Progenitor cell of endocrine pancreas (in vitro differentiated cells): ENCODE measurements at places on chromosomes 2 and 18.

DNA sequence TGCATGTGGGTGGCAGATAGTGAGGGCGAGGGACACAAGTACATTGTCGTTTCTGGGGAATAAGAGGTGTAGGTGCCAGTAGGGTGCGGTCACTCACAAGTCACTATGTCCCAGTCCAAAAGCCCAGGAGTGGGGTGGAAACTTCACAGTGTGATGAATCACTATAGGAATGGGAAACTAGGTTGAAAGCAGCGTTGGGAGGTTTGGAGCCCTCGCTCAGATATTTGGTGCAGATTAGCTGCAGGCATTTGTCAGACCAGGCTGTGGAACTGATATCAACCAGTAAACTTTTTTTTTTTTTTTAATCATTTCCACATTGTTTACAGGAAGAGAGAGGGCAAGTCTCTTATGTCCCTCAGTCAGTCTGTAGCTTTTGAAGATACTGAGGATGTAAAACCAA is 121.8 kb downstream of the CERS6 start:
- no peak for DNase-seq

DNA sequence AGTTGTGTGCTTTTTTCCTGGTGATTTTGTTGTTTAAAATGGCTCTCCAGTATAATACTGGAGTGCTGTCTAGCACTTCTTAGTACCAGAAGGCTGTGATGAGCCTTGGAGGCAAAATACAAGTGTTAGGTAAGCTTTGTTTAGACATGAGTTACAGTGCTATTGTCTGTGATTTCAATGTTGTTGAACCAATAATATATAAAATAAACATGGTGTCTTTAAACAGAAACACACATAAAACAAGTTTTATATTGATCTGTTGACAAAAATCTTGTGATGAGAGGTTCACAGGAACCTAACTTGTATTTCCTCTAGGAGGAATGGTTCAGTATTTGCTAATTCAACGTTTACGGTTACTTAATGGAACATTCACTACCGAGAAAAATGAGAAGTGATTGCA is 5.0 kb upstream of the FAM171B start:
- no peak for DNase-seq

DNA sequence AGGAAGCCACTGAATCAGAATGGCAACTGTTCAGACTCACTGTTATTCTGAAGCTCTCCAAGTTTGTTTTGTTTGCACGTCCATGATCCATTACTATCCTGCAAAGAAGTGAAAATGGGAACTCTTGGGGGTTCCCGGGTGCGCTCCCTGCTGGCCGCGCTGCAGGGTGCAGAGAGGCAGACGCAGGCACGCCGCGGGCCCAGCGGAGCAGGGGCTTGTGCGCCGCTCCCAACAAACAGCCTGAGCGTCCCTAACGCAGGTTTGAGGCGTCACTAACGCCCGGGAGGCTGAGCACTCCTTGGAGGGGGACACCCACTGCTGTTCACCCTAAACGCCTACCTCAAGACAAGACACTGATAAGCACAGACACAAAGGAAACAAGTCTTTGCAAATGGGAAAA is 14.3 kb upstream of the PIEZO2 start:
- DNase-seq, result no peak

GRCh38 chr18:36729197-36729596 is 99.6 kb downstream of the TPGS2 start:
- no peak for DNase-seq

DNA sequence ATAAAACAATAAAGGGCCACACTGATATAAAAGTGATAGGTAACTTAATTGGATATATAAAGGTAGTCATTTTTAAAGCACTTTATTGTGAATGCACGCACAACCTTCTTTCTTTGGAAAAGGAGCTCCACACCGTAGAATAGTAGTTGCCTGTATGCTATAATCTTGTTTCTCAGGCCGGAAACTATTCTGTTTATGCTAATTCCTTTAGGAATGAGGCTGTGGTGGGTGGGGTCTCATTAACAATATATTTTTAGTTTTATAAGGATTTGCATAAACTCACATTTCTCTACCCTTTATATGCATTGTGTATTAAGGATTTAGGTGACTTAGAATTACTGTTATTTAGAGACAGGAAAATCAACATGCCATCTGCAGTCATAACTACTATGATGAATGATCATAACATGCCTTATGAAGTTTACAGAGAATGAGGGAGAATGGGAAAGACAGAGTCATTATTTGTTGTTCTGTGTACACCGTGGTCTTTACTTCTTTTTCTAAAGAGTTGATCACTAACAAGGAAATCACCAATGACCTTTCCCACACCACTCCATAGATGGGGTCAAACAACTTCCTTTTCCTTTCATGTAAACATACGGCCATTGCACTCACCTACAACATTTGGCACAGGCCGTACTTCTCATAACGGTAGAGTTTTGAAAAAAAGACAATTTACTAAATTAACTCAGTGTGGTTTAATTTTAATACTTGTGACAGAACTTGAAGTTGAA is 84.5 kb downstream of the PIEZO2 start:
- DNase-seq, result no peak

DNA sequence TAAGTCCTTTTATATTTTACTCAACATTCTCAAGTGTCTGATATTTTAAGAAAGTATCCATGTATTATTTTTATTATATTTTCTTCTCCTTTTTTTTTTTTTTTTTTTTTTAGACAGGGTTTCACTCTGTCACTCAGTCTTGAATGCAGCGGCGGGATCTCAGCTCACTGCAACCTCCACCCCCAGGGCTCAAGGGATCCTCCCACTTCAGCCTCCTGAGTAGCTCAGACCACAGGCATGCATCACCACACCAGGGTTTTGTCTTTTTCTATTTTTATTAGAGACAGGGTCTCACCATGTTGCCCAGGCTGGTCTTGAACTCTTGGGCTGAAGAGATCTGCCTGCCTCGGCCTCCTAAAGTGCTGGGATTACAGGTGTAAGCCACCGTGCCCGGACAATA is 212.1 kb downstream of the TCF4 start:
- DNase-seq, result no peak

DNA sequence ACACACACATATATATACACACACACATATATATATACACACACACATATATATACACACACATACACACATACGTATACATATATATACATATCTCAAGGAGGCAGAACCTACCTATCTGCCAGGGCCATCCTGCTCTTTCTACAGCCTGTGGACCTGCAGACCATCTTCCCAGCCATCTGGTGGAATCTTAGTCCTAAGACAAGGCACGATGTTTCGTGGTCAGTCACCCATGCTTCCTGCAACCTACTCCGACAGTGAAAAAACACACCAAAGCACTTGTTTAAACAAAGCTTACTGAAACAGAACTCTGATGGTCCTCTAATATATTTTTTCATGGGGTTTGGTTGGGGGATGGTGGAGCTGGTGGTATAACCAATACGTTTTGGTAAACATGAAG is 164.2 kb upstream of the ZNF521 start:
- no peak for DNase-seq

DNA sequence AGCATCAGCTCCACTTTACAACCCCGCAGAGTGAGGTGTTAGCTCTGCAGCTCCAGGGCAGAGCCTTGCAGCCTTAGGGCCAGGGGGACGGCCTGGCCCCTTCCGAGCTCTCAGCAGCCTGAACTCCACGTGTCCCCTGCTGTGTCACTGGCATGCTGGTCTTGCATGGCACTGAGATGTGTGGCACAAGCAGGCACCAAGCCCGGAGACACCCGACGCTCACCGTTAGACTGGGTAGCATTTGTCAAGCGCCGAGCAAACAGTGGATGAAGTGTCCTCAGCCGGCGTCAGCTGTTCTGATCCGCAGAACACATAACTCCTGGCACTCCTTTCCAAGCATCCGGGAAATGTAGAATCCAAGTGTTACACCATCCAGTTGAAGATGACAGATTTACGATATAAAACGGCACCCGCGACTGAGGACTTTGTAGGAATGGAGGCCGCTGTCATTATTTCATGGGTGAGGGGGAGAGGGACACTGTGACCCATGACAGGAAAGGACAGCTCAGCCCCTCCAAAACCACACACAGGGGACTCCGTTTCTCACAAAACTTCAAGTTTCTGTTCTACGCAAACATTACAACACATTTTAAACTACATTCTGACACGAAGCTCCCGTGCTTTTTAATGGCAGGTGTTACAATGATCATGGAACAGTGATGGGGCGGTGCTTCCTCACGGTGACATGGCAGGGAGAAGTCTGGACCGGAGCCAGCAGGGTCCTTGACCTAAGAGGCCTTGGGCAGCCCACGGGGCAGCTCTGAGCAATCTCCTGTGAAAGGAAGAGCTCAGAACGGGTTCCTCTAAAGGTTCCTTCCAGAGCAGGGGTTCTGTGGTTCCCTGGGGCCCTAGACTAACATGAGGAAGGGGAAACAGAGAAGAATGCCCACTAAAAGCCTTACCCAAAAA is 89.4 kb downstream of the HDAC4 start:
- DNase-seq, result peak; percentile 2

DNA sequence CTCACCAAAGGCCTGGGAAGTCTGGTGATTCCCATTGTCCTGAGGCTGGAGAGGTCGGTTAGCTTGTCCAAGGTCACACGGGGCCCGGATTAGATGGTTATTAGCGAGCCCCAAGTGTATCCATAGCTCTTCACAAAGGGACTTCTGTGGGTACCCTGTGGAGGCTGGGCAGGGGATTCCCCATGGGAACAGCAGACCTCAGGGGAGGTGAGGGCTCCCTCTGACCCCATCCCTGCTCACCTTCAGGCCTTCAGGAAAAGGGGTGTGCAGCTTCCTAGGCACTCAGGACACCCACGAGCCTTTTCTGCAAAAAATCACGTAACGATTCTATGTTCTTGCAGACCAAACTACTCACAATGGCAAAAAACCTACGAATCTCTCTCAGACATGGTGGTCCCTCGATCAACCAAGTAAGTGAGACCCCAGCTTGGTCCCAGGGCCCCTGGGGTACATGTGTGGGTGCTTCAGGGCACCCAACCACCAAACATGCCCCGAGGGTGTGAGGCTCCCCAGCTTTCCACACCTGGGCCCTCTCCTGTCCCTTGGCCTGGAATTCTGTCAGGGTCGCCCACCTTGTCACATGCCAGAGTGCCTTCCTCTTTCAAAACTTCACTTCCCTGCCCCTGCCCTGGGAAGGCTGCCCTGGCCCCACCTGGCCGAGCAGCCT is 40.3 kb downstream of the PDIA6 start:
- DNase-seq, result no peak

- DNase-seq, result no peak
Observed at GRCh38 chr2:12261986-12262680, 454.6 kb upstream of the TRIB2 start.

DNA sequence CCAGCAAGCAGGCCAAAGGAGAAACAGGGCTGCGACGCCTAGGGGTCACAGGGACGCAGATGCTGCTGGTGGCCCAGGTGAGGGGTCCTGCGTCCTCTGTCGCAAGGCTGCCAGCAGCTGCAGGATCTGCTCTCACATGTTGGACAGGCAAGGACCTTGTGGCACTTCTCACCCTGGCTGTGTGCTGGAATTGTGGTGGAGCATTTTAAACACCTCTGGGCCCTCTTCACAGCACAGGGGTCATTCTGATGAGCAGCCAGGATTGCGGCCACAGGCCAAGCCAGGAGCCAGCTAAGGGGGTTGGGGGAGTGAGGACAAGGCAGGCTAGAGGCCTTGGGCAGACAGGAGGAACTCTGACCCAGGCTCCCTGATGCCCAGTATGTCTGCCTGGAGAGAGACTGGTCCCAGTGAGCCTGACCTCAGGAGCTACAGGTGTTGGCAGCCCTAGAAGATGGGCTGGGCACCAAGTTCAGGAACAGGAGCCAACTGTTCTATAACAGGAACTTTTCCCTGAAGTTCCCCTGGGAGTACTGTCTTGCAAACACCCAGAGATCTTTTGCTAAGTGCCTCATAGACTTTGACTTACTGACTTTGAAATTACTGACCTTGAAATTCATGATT is 40.2 kb downstream of the EFR3B start:
- DNase-seq, result no peak

GRCh38 chr2:53562407-53562806 is 205.2 kb upstream of the CHAC2 start:
- DNase-seq, result no peak

DNA sequence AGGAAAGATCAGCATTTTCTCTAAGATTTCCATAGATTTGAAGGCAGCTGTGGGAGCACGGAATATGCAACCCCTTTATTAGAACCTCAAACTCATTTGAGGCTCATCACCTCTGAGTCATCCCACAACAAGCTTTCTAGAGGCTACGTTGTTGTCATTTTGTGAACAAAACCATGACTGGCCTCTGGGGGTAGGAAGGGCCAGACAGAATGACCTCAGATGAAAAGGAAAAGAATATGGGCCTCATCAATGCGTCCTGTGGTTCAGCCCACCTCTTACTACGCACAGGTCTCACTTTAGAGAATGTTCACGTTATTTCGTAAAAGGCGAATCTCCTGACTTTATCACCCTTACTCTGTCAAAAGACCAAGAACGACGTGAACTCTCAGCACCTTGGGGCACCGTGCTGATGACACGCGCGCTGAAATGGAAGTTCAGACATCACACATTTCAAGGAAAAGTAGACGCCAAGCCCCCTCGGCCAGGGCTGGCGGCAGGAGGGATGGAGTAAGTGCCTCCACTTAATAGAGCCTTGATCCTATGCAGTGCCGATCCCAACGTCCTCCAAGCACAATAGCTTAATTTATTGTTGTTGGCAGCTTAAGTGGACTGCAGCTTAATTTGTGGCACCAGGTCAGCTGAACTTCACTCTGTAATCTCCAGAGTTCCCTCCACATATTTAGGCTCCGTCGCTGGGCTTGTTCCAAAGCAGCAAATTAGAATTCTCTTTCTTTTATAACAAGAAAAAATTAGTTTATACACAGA is 208.3 kb downstream of the EIPR1 start:
- no peak for DNase-seq

GRCh38 chr2:216572582-216573578 is 60.3 kb upstream of the IGFBP2 start:
- no peak for DNase-seq

GRCh38 chr2:44351676-44352075 is 9.6 kb downstream of the PREPL start:
- no peak for DNase-seq

DNA sequence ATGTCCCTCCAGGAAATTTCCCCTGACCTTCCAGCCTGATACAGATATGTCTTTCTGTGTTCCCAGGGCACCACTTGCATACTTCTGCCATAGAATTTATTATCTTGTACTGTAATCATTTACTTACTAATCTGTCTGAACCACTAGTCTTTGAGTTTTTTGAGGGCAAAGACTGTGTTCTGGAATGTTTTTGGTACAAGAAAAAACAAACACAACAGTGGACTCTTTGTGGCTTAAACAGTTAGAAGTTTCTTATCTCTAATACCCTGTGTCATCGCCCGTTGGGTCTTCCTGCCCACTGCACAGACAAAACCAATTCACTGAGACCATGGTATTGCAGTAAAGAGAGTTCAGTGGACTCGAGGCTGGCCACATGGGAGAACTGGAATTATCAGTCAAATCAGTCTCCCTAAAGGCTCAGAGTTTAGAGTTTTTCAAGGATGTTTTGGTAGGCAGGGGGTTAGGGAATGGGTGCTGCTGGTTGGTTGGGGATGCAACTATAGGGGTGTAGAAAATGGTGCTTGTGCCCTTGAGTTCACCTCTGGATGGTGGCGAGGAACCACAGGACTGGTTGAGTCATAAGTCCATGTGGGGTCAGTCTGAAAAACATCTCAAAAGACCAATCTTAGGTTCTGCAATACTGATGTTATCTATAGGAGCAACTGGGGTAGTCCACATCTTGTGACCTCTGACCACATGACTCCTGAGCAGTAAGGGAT is 20.3 kb downstream of the RALB start:
- no peak for DNase-seq

GRCh38 chr18:10050956-10051355 is 137.1 kb downstream of the VAPA start:
- DNase-seq, result no peak
